ENCODE measurements at places on chromosomes 12 and 14.

GRCh38 chr14:51331486-51332367, 91.7 kb downstream of the TMX1 start:
- DNase-seq = no peak

DNA sequence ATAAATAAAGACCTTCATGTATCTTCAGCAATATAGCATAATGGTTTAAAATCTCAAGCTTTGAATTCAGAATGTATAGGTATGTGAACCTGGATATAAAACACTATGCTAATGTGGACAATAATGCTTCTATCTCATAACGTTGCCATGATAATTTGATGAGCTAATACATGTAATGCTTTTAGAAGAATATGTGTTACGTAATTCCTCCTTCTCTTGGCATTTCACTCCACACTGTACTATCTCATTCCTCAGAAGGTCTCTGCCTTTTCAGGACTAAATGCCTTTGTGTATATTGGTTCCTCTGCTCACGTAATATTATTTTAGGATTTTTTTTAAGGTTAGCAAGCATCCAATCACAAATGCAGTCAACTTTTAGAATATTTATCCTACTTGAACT, 86.5 kb downstream of the FOXA1 start:
- no peak for DNase-seq

GRCh38 chr14:32397861-32398640, 69.0 kb downstream of the AKAP6 start:
- no peak for DNase-seq

DNA sequence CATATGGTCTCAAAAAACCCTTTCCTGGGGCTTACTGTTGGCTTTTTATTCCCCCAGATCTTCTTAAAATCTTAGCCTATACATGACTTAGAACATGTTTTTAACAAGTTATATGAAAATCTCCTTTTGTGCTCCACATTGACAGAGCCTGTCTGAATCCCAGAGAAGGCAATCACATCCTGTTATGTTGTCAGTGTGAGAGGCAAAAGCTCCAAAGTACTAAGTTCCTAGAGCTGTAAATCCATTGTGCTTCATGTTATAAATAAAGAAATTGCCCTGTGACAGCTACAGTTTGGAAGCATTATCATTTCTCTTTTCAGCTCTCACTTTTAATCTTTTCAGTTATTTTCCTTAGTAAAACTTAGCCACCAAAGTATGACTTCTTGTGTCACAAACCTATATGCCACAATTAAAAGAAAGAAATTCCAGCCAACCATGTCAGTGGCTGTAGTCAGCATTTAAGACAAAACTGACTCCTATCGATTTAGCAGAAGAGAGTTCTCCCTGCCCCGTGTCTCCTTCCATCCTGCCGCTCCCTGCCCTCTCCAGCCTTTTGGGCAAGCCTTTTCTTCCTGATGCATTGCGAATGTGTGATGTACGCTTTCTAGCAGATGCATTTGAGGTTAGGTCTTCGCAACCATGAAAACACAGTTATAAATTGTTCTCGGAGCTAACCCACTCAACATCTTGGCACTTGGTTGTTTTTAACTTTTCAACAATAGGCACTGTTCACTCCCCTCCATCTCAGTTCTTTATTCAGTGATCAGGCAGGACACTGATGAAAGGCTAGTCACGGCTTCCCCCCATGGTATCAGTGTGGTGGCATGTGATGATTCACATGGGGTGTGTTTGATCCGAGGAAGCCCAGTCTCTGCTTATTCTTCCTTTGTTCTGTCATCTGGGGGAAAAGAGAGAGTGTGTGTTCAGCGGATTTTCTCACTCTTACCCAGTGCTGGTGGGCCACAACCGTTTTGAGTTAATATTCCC, 143.5 kb downstream of the SSPN start:
- DNase-seq = no peak

DNA sequence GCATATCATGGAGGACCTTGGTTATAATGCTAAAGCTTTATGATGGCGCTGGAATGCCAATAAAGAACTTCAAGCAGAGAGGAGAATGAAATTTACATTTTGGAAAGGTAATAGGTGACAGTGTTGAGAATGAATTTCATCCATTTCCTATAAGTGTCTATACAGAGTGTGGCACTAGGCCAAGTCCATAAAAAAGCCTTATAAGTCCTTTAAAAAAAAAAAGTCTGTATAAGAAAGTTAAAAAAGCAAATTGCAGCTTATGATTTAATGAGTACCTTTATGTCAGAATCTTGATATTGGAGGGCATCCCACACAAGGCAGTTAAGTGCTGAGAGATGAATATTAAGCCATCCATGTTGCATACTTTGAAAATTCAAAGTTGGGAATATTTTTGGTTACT, 62.4 kb downstream of the ATF7IP start:
- no peak for DNase-seq

- DNase-seq = no peak
Measured at GRCh38 chr12:70722584-70723343, 85.5 kb upstream of the PTPRB start.

- no peak for DNase-seq
Measured at GRCh38 chr14:87255058-87255457, 737.9 kb downstream of the GALC start.

DNA sequence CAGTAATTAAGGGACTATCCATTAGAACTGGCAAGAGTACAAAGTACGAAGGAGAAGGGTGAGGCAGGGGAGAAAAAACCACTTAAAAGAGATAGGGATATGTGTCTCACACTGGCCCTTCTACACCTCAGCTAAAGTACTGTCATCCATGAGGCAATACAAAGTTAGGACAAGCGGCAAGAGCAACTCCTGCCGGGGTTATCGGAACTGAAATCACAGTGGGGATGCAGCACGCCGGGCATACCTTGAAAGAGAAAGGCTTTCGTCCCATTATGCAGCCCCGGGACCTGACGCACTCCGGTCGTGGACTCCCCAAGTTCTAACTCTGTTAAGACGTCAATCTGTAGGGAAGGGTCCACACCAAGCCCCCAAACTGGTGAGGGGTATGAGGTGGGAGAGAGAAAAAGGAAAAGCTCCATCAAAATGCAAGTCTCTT, 1.1 kb downstream of the NELL2 start:
- DNase-seq = no peak

- no peak for DNase-seq
Measured at GRCh38 chr12:72267974-72268373, 4.2 kb upstream of the TRHDE start.

GRCh38 chr12:107131832-107132616, 38.7 kb upstream of the CRY1 start:
- DNase-seq = no peak

GRCh38 chr14:28785096-28785952, 18.7 kb downstream of the FOXG1 start:
- DNase-seq = no peak

DNA sequence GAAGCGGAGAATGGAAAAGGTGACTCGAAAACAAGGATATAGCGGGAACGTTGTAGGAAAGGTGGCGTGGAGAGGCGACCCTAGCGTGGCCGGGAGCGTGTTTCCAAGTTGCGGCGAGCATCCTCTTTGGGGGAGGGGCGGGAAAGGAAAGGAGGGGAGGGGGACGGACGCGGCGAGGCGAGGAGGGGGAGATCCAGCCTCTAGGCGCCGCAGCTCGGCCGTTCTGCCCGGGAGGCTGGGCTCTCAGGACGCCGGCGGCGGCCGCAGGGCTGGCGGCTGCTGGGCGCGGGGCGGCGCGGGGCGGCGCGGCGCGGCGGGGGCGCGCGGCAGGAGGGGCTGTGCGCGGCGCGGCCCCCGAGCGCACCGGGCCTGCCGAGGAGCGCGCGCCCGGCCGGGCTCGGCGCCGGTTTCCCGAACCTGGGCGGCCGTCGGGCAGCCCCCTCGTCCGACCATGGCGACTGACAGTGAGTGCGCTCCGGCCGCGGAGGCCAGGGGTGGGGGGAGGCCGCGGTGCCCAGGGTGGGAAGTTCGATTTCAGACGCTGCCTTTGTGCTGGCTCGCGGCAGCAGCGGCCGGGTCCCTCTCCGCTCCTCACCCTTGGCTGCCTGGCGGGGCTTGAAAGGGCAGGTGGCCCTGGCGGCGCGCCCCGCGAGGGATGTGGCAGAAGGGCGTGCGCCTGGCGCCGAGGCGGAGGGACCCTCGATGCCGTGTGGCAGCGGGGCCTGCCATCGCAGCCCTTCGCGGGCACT, 50.3 kb downstream of the SNAPC1 start:
- no peak for DNase-seq

GRCh38 chr14:61733972-61734371, 28.2 kb upstream of the SNAPC1 start:
- no peak for DNase-seq

GRCh38 chr14:86756521-86757190, 1226.7 kb downstream of the FLRT2 start:
- DNase-seq = no peak

- DNase-seq = no peak
Measured at GRCh38 chr14:59337141-59337611, 128.0 kb downstream of the GPR135 start.

DNA sequence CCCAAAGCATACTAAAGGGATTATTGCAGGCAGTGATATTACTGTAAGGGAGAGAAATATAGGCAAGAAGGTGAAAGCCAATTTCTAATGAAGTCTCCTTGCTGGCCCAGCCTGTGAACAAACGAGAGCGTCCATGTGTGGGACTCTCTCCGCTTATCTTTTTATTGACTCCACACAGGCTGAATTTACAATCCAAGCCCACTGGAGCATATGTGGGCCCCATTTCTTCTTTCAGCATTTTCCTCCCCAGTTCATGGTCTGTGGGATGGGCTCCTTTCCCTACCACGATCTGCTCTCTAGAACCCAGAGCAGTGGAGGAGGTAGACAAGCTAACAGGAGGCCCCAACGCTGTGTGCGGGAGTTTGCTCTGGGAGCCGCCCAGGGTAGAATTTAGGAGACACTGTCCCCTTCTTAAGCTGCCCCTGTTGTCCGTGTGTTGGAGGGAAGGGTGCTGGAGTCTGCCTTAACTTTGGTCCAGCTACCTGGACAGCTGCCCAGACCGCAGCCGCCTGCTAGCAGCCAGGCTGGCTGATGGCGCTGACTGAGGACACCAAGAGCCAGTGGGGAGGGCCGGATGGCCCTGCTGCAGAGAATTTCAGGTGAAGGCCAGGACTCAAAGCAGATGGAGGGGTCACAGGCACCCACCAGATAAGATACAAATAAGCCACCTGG, 3.2 kb upstream of the HOXC11 start:
- DNase-seq = no peak

GRCh38 chr12:51814311-51815088, 34.0 kb downstream of the FIGNL2 start:
- peak; percentile 53 for DNase-seq

- DNase-seq = no peak
Measured at GRCh38 chr12:48015954-48016353, 11.7 kb upstream of the COL2A1 start.

DNA sequence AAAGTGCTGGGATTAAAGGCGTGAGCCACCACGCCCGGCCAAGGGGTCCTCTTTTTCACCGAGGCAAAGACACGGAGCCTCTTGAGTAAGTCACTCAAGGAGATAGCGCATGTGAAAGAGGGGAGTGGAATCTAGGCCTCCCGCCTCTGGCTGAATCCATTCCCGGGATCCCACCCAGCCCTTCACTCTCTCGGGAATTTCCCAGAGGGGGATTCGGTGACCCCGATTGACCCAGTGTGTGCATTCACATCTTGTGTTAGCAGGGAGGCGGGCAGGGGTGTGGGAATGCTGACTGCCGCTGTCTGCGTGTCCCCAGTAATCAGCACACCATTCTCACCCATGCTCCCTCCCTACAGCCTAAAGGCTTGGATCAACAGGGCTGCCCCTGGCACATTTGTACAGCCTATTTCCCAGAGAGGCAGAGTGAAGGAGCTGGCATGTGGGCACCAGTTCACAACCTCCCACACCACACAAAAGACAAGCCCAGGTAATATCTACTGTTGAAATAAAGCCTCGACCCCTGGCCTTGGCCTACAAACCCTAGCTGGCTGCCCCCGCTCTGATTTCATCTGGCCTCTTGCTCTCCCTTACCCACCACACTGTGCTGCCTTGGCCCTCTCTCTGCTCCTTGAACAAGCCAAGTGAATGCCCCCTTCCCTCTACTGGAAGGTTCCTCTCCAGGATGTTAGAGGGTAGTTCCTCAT, 1.3 kb upstream of the LTBP2 start:
- no peak for DNase-seq

DNA sequence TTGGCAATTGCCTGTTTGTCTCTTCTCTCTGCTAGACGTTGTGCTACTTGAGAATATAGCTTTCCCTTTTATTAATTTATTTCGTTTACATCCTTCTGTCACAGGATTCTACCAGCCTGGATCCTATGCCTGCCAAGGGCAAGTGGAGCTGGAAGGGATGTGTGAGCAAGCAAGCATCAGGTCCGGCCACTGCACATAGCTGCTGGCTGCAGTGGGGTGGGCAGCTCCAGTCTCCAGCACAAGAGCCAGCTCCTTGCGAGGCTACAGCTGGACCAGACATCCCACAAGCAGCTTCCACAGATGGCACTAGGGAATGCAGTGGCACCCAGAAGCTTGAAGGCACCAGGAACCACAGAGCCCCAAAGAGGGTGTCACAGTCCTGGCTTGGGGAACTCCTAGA, 225.0 kb downstream of the KCNC2 start:
- no peak for DNase-seq

DNA sequence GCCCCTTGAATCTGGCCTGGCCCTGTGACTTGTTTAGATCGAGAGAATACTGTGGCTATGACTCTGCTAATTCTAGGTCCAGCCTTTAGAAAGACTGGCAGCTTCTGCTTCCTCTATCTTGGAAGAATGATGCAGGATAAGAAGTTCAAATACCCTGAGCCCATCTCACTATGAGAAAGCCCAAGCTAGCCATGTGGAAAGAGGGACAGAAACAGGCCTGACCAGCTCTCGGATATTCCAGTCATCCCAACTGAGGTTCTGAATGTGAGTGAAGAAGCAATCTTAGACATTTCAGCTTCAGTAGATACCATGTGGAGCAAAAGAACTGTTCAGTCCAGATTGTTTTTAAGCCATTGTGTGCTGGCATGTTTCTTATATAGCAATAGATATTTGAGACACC, 17.3 kb upstream of the KRR1 start:
- DNase-seq = no peak

DNA sequence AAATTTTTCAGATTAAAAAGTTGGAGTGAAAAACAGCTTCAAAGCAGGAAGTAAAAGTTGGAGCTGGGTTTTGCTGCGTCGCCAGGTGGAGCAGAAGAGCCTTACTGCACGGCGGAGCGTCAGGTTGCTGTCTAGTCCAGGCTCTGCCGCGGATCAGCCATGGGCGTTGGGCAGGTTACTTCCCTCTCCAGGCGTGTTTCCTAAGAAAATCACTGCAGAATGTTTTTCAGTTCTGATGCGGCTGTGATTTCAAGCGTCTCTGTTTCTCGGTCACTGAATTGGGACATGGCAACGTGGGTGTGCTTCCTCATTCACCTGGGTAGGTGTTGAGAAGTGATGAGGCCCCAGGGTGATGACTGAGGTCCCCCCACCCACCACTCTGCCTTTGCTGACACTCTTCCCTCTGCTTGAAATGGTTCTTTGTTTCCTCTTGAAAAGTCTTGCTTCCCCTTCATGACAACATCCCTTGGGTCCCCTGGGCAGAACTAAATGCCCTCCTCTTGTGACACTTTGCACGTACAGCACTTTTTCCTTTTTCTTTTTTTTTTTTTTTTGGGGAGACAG, 7.6 kb downstream of the EVL start:
- peak; percentile 45 for DNase-seq

GRCh38 chr12:127450826-127451225, 816.1 kb upstream of the TMEM132C start:
- no peak for DNase-seq

- no peak for DNase-seq
Measured at GRCh38 chr12:96007729-96008128, 11.6 kb upstream of the HAL start.

Data from activated CD4-positive, alpha-beta T cell treated with anti-CD3 and anti-CD28 coated beads for 1 hour (primary cell).